ENCODE measurements at places on chromosomes 4 and X. TPM values are rescaled to one million over a fixed set of nuclear protein-coding genes. Genes with fewer than 3 reads are reported as not detected.

The ZMYM3 gene
- total RNA-seq, result 77.5 TPM

- H3K27me3 ChIP-seq, result peaks cover 24% of the 10 kb centered on the region
- H3K27ac ChIP-seq, result no peak overlapping the region
- H3K4me3 ChIP-seq, result no peak overlapping the region
- no peaks in the 10 kb centered on the region for H3K36me3 ChIP-seq
These were observed 3.0 kb upstream of the HTRA3 start for GRCh38 chr4:8266508-8266907.

The ARR3 gene
- not detected for total RNA-seq

The SLC6A14 gene
- total RNA-seq, result 0.07 TPM

DNA sequence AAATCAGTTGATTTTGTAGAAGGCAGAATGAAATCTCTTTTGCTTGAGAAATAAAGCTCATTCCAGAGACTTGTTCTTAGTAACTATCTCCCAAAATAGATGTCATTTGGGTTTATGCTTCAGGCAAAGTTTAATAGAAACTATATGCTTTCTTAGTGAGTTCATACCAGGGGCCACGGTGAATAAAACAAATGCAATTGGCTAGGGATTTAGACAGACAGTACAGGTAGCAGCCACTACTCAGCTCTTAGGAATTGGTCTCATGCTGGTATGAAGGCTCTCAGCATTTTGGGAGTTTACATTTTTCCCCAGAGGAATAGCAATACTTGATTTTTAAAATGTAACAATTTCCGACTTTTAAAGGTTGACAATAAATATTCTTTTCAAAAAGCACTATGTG, 27.0 kb downstream of the GYPA start:
- no peak overlapping the region for H3K4me3 ChIP-seq
- no peaks in the 10 kb centered on the region for H3K27me3 ChIP-seq

The ASMT gene
- total RNA-seq, result 0.87 TPM

GRCh38 chrX:12013211-12013618, 125.1 kb upstream of the FRMPD4 start:
- no peak overlapping the region for H3K4me3 ChIP-seq
- H3K36me3 ChIP-seq, result no peaks in the 10 kb centered on the region
- no peaks in the 10 kb centered on the region for H3K27me3 ChIP-seq
- H3K4me1 ChIP-seq, result no peaks in the 10 kb centered on the region

GRCh38 chr4:174521800-174522182, 497 bp downstream of the HPGD start:
- DNase-seq, result peak; percentile 15
- no peak overlapping the region for H3K27ac ChIP-seq
- peak overlapping the region; percentile 83 for H3K4me3 ChIP-seq
- H3K36me3 ChIP-seq, result no peaks in the 10 kb centered on the region
- peaks cover 24% of the 10 kb centered on the region for H3K4me1 ChIP-seq

GRCh38 chr4:102503831-102504786, 3.0 kb downstream of the NFKB1 start:
- no peak for DNase-seq
- no peak overlapping the region for H3K27ac ChIP-seq
- 0 out of 2 replicates have a peak overlapping the region, but pooled peaks have one; percentile 26 for H3K4me3 ChIP-seq
- H3K36me3 ChIP-seq, result no peaks in the 10 kb centered on the region

DNA sequence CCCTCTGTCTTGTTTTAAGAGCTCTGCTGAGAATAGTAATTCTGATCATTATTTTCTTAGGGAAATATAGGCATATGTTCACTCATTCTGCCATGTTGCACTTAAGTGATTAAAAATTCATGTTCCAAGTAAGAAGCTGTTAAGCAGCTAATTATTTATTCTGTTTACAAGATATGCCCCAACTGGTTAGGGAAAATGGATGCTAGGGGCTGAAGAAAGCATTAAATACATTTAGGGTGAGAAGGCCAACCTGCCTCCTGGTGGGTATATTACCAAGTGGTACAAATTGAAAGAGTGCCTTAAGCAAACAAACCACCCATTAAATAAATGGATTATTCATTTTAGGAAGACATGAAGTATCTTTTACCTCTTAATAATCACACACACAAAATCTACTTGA, 392.6 kb upstream of the EPHA5 start:
- H3K27me3 ChIP-seq, result no peaks in the 10 kb centered on the region
- H3K36me3 ChIP-seq, result no peaks in the 10 kb centered on the region
- H3K27ac ChIP-seq, result no peak overlapping the region
- DNase-seq, result no peak
- 0 out of 2 replicates have a peak, but pooled peaks cover 2% of the 10 kb centered on the region for H3K4me1 ChIP-seq

DNA sequence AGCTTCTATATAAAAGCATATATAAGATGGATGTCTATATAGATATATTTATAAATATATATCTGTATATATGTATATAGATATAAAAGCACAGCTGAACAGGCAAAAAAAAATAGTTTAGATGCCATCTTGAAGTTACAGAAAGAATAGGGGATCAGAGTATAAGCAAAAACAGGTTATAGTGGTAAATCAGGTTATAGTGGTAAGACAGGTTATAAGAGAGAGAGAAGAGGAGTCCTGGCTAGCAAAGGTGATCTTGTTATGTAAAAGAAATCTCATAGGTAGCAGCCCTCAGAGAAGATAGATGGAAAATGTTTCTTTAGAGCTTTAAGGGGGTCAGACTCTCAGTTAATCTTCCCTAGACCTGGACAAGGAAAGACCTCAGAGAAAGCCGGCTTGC, 1263.1 kb downstream of the PCDH7 start:
- no peaks in the 10 kb centered on the region for H3K4me1 ChIP-seq
- H3K27ac ChIP-seq, result no peak overlapping the region
- no peak overlapping the region for H3K4me3 ChIP-seq
- H3K36me3 ChIP-seq, result no peaks in the 10 kb centered on the region
- DNase-seq, result no peak

DNA sequence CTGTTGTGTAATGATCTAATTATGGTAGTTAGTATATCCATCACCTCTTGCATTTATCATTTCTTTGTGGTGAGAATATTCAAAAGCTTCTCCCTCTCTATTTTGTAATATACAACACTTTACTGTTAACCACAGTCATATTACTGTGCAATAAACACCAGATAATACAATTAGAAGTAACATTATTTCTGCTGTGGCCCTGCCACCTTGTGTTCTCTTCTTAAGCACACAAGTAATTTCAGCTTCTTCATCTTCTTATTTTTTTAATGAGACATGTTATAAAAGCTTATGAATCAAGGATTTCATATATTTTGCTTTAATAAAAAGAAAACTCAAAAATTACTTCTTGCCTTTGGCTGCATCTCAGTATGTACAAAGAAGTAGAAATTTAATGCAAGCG, 675.2 kb upstream of the INTU start:
- H3K36me3 ChIP-seq, result no peaks in the 10 kb centered on the region
- DNase-seq, result no peak
- no peak overlapping the region for H3K4me3 ChIP-seq

The MAGEA12 gene
- 0.57 TPM for total RNA-seq

The POF1B gene
- 0.09 TPM for total RNA-seq

GRCh38 chr4:121484633-121485032, 103.8 kb upstream of the QRFPR start:
- no peaks in the 10 kb centered on the region for H3K4me1 ChIP-seq
- no peaks in the 10 kb centered on the region for H3K27me3 ChIP-seq
- H3K36me3 ChIP-seq, result no peaks in the 10 kb centered on the region
- H3K27ac ChIP-seq, result no peak overlapping the region
- DNase-seq, result peak; percentile 38

- no peaks in the 10 kb centered on the region for H3K27me3 ChIP-seq
- peaks cover 20% of the 10 kb centered on the region for H3K4me1 ChIP-seq
- no peak overlapping the region for H3K4me3 ChIP-seq
- no peak overlapping the region for H3K27ac ChIP-seq
These were observed 276.1 kb downstream of the NR3C2 start for GRCh38 chr4:148166132-148166591.

The RBM47 gene
- total RNA-seq, result 89.0 TPM

GRCh38 chr4:3868211-3869173, 102.3 kb downstream of the ADRA2C start:
- peak; percentile 71 for DNase-seq
- H3K4me3 ChIP-seq, result no peak overlapping the region
- H3K36me3 ChIP-seq, result peaks cover 7% of the 10 kb centered on the region
- peaks cover 27% of the 10 kb centered on the region for H3K4me1 ChIP-seq

All from WTC11 (cell line).